ENCODE measurements at places on chromosomes 4 and X.

DNA sequence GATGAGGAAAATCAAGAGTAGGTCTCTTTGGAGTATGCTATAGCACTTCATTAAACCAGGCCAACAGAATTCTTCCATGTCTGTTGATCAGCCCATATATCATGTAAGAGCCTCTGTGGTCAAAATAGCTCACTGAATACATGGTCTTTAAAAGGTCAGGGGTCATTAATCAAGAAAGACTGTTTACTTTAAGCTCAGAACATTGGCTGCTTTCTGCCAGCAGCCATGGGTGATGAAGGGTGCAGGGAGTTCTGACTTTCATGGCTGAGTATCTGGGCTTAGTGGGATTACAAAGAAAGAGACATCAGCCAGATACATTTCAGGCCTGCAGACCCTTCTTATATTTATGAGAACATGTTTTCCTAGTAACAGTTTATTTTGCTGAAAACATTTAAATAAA is 7.1 kb upstream of the C4orf54 start:
- DNase-seq, result no peak

DNA sequence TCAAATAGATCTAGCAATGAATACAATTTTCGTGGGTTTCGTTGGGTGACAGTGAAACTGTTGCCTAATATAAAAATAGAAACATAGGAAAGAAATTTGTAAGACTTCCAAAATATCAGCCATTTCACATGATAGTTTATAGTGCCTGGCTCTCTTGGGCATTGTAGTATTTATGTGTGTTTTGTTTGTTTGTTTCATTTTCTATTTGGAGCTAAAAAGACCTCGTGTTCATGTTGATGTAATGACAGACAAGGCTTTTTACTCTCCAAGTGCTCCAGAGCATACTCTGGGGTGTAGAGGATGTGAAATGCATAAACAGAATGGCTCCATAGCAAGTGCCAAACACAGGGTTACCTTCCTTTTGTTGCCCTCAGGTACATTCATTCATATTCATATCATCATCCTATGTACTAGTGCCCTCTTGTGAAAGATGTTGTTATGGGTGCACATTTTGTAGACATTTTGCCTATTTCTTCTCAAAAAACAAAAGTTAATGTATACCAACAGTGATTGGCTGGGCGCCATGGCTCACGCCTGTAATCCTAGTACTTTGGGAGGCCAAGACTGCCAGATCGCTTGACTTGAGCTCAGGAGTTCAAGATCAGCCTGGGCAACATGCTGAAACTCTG is 100.7 kb upstream of the AMOT start:
- no peak for DNase-seq

- DNase-seq, result no peak
Observed at GRCh38 chr4:141041021-141041476, 92.2 kb downstream of the RNF150 start.

GRCh38 chr4:74370912-74371311 is 6.0 kb downstream of the EREG start:
- DNase-seq, result no peak

GRCh38 chrX:23287191-23287725 is 47.4 kb upstream of the PTCHD1 start:
- DNase-seq, result no peak

- DNase-seq, result no peak
Observed at GRCh38 chr4:88753658-88754571, 56.3 kb upstream of the NAP1L5 start.

DNA sequence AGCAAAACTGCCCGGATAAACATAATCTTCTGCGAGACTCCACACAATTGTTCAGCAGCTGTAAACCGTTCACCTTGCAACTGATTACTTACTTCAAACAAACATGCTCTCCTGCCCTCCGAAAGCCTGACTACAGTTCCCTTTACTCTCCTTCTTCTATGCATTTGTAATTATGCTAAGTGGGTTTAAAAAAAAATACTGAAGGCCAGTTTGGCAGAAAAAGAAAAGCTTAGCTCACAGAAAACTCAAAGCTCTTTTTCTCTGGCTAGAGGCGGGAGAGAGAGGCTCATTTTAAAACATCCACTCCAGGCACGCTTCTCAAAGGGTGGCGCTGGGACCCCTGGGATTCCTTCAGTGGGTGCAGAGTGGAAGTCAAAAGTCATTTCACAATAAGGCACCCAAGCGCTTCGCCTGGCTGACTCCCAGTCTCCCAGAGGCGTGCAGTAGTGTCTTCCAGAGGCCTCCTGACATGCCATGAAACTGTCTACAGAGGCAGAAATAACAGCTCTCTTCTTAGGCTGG is 1.9 kb downstream of the DHRSX start:
- DNase-seq, result no peak

Data from occipital lobe (tissue), 3 donors.